ENCODE measurements at places on chromosomes 3 and 15.

- DNase-seq: no peak
Observed at GRCh38 chr3:194376241-194376560, 6.7 kb upstream of the LRRC15 start.

- DNase-seq: no peak
Observed at GRCh38 chr3:4997946-4998345, 18.7 kb downstream of the BHLHE40 start.

- DNase-seq: no peak
Observed at GRCh38 chr3:116579840-116580239, 129.7 kb upstream of the TUSC7 start.

- no peak for DNase-seq
Observed at GRCh38 chr3:115385774-115386730, 237.3 kb upstream of the GAP43 start.

- DNase-seq: no peak
Observed at GRCh38 chr3:128970740-128971047, 23.2 kb downstream of the CFAP92 start.

DNA sequence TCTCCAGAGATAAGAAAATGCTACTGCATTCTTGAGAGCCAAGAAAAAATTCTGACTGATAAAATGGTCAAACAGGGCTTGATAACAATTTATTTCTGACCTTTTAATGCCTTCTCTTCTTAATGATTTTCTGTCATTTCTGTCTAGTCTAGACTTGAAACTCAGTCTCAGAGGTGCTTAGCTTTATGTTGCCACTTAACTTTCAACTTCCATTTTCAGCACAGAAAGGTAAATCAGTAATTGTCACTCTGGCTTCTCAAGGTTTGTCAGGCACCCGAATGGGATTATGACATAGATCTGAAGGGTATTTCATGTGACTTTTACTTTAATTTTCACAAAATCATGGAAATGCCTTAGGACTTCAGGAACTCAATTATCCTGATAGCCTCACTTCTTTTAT, 155.4 kb upstream of the GBE1 start:
- no peak for DNase-seq

- DNase-seq: no peak
Observed at GRCh38 chr3:117084739-117085270, 375.2 kb downstream of the TUSC7 start.

DNA sequence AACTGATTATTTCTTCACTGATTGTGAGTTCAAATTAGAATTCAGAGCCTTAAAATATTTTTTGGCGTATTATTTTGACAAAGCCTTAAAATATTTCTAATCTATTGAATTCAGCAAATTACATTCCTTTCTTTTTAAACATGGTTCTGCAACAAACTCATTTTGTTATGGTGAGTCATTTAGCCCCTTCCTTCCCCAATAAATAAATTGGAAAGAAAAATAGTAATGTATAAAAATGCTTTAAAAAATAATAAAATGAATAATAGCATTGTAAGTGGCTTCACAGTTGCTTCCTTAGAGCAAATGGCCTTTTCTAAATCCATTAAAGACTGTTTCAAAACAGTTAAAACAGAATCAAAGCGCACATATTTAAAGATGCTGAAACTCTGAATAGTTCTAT, 12.1 kb downstream of the CSNK1G1 start:
- DNase-seq: no peak
